AG04450 (cell line): ENCODE measurements at places on chromosomes 6 and 20.

- no peak for DNase-seq
Observed at GRCh38 chr6:125818225-125818657, 27.5 kb downstream of the NCOA7 start.

GRCh38 chr20:57785720-57786119, 75.9 kb upstream of the PMEPA1 start:
- no peak for DNase-seq

GRCh38 chr6:2259002-2259494, 13.6 kb upstream of the GMDS start:
- DNase-seq = no peak

DNA sequence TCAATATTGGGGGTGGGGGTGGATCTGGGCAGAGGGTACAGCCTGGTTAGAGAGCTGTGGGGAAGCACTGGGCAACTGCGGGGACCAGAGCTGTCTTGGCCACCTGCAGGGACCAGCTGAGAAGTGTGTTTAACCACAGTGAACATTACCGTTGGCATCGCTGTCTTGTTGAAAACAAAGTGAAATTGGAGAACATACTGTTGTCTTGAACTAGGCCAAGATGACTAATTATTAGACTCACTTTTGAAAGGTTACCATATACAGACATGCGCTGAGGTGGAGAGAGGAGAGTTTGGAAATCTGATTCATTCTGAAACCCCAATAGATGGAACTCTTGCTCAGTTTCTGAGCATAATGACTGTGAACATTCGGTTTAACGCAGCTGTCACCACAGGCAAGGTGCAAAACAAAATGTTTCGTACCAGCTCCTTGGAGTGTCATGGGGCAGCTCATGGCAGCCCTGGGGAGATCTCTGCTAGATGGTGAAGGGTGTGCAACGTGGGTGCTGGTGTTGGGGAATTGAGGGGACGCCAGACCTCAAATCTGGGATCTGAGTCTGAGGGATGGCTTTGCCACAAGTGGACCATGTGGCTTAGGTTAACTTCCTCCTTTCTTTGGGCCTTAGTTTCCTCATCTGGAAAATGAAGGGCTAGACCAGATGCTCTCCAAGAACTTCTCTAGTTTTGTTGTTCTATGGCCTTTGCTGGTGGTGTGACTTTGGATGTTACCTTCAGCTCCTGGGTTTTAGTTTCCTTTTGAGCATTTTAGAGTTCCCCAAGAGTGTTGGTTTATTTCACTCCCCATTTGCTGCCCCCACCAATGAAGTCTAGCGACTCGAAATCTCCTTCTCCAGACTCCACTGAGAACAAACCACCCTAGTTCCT, 24.6 kb upstream of the GTSF1L start:
- DNase-seq = peak; percentile 66

DNA sequence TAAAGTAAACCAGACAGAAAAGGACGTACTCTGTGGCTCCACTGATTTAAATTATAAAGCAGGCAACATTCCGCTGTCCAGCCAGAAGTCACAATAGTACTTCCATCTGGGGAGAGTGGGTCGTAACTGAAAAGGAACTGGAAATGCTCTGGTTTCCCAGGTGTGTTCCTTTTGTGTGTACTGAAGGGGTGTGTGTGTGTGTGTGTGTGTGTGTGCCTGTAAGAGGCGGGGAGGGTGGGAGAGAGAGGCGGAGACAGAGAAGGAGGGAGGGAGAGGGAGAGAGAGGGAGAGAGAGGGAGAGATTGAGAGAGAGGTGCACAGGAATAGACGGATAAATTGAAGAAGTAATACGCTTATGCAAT, 178.4 kb upstream of the ZNF184 start:
- DNase-seq = no peak

- DNase-seq = no peak
Observed at GRCh38 chr20:5703681-5704101, 46.5 kb upstream of the SHLD1 start.

- no peak for DNase-seq
Observed at GRCh38 chr20:52469128-52469527, 277.5 kb upstream of the ZFP64 start.

GRCh38 chr6:109507490-109508072, 24.6 kb upstream of the ZBTB24 start:
- DNase-seq = no peak

- DNase-seq = no peak
Observed at GRCh38 chr20:25553819-25554296, 31.5 kb downstream of the NINL start.

- DNase-seq = no peak
Observed at GRCh38 chr6:31969712-31970603, 2.0 kb downstream of the DXO start.

GRCh38 chr6:1679688-1680068, 70.0 kb downstream of the FOXC1 start:
- no peak for DNase-seq

DNA sequence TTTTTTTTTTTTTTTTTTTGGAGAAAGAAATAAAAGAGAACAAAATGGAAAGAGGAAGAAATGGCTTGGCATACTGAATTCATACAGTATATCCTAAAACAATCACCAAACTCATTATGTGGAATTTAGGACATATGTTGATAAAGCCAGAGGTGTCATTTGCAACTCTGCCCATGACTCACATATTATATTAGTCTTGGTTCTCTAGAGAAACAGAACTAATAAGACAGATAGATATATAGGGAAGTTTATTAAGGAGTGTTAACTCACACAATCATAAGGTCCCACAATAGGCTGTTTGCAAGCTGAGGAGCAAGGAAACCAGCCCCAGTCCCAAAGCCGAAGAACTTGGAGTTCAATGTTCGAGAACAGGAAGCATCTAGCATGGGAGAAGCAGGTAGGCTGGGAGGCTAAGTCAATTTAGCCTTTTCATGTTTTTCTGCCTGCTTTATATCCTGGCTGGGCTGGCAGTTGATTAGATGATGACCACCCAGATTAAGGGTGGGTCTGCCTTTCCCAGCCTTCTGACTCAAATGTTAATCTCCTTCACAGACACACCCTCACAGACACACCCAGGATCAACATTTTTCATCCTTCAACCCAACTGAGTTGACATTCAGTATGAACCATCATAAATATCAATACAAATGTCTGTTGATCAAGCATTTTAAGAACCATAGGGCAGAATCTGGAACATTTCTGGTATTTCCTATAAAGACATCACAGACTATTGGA, 102.3 kb downstream of the UBE3D start:
- DNase-seq = no peak

GRCh38 chr20:36532388-36532787, 8.9 kb upstream of the MYL9 start:
- DNase-seq = no peak

DNA sequence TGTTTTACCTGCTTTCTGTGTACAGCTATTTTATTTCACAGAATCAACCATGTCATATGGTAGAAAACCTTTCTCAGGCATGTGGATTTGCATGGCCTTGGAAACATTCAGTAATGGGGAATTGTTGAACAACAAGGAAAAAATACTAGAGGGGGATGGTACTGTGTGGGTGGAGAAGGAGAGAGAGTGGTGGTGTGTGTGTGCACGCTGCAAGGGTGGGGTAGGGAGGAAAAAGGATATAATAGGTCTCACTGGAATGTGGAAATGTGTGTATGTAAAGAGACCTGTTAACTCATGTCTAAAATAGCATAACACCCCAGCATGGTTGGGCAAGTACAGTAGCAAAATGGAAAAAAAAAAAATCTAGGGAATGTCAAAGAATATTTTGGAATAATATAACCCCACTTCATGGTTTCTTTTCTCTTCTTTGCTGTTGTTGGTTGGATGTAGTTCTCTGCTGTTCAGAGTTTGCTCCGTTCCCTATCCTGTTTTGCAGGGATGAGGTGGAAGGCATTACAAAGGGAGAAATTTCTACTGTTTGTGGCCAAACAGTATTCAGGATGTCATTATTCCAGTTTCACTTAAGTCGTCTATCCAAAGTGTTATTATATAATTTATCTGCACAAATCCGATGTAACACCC, 93.9 kb upstream of the CITED2 start:
- DNase-seq = no peak

GRCh38 chr20:37579106-37579505, 51.4 kb upstream of the BLCAP start:
- no peak for DNase-seq

- no peak for DNase-seq
Observed at GRCh38 chr20:42082611-42083010, 464.4 kb upstream of the CHD6 start.

- no peak for DNase-seq
Observed at GRCh38 chr6:118252474-118252873, 295.6 kb upstream of the PLN start.

DNA sequence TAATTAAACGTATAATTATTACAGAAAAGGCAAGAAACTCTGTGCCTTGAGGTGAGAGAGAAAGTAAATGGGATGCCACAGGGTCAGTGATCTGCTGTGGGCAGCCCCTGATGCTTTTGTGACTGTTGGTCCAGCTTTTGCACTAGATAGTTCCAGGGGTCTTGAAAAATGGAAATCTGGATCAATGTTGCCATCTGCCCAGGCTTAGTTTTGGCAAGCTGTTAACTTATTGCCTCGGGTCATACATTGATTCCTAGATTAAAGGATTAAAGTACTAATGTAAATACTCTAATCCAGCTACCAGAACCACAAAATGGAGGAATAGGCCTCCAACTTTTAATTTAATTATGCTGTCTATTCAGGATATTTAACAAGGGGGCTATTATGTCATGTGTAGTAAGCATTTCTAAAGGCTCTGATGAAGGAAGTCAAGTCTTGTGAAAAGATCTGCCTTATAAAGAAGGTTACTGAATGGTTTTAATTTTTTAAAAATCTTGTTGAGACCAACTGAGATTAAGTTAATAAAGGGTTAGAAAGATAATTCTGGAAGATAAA, 376.0 kb upstream of the HS3ST5 start:
- DNase-seq = no peak

- no peak for DNase-seq
Observed at GRCh38 chr6:43909474-43910148, 139.6 kb downstream of the VEGFA start.

DNA sequence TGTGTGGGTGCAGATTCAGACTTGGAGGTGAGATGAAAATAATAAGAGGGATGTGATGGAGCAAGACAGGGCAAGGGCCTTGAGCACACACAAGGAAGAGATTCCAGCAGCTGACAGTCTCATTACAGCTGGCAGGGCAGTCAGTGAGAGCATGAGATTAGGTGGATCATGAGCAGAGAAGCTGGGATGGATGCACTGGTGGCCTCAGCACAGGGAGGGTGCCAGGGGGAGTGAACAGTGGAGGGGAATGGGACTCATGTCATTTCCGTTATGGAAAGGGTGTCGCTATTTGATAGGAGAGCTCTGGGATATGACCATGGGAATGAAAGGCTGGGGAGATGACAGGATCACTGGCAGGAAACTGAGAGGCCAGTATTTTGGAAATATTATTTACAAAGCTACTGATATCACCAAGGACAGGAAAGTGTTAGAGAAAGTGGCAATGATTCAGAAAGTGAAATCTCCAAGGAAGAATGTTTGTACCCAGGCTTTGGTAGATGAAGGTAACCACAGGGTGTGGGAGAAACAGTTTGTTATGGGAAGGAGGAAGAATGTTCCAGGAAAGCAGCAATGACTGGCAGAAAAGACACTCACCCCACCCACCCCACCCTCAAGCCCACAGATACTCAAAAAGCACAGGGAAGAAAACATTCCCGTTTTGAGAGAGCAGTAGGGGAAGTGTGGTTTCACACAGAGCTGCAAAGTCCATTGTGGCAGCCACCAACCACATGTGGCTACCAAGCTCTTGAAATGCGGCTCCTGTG, 214.7 kb upstream of the PROKR2 start:
- DNase-seq = no peak

GRCh38 chr6:113829696-113830045, 27.5 kb upstream of the MARCKS start:
- no peak for DNase-seq

- DNase-seq = no peak
Observed at GRCh38 chr6:17036065-17036393, 65.8 kb upstream of the STMND1 start.

DNA sequence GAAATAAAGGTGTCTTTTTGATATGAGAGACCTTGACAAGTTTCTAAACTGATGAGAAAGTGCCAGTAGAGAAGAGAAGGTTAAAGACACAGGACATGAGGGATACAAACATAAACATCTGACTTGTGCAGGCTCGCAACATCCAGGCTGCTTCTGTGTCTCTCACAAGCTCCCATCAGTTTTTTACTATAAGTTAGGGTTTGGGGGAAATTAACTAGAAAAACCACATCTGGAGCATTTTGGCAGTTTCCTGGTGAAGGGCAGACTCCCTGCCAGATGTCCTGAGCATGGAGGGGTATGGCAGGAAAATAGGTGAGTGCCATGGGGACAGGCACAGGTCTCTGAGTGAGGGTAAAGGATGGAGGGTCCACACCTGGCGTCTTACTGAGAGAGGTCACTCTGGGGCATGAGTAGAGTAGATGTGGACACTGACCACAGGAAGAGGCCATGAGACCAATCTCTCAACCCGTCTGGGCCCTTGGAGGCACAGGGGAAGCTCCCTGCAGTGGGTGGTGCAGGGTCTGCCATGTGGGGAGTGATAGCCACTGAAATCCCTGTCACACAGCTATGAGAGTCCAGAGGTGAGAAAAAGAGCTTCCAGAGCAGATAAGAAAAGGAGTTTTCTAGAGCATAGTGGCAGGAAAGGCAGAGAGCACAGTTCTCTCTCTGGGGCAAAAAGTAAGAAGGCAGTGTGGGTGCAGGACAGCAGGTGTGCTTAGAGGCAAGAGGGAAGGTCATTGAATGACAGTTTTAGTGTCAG, 193.3 kb upstream of the SYNDIG1 start:
- no peak for DNase-seq

- DNase-seq = no peak
Observed at GRCh38 chr6:134031696-134032255, 20.6 kb downstream of the SLC2A12 start.

DNA sequence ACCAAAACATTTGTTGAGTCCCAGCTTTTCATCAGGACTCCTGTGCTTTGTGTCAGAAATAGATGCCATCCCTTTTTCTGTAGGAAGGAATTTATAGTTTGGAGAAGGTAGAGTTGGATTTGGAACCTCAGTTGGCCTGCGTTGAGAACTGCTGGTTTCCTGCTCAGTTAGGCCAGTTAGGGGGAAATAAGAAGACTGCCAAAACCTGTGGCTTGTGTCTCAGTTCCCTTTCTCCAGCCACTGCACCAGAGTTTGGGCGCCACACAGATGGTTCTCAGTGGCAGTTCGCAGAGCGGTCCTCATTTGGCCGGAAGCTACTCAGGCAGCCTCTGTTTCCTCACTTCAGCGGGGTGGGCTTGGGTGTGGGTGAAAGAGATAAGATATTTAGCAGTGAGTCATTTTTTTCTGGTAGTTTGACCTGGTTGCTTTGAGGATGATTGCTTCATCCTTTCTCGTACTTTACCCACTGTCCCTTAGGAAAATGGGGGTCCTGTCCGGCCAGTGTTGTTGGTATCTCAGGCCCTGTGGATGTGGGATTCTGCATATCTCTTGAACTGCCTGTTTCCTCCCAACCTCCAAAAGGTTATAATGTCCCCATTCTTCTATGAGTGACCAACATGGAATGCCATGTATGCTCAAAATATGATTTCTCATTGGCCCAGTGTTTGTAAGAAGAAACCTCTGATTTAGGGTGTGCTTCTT, 53.7 kb downstream of the JARID2 start:
- no peak for DNase-seq
